ENCODE measurements at places on chromosomes 13 and 19. TPM values are rescaled to one million over a fixed set of nuclear protein-coding genes. Genes with fewer than 3 reads are reported as not detected.

The COX6B1 gene
- total RNA-seq = 320 TPM

DNA sequence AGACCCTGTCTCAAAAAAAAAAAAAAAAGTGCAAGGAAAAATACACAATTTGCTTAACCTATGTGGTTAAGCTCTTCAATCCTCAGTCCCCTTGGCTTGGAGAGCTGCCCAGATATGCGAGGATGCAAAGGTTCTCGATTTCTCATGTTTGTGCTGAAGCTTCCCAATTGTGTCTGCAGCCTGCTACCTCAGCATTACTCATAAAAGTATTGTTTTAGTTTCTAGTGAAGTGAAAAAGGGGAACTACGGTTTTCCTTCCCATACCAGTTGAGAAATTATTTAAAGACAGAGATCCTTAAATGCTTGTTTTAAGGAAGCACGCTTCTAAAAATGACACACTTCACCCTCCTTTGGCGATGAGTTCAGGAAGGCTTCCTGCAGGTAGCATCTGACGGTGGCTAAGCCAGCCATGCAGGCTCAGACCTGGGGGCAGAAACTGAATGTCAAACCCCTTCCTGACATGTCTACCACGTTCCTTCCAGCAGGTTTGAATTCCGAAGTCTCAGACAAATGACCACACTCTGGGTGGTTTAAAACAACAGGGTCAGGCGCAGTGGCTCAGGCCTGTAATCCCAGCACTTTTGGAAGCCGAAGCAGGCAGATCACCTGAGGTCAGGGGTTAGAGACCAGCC, 47.9 kb downstream of the RUBCNL start:
- H3K36me3 ChIP-seq = no peaks in the 10 kb centered on the region
- H3K27me3 ChIP-seq = no peaks in the 10 kb centered on the region
- no peak overlapping the region for H3K4me3 ChIP-seq
- DNase-seq = no peak
- no peaks in the 10 kb centered on the region for H3K4me1 ChIP-seq

DNA sequence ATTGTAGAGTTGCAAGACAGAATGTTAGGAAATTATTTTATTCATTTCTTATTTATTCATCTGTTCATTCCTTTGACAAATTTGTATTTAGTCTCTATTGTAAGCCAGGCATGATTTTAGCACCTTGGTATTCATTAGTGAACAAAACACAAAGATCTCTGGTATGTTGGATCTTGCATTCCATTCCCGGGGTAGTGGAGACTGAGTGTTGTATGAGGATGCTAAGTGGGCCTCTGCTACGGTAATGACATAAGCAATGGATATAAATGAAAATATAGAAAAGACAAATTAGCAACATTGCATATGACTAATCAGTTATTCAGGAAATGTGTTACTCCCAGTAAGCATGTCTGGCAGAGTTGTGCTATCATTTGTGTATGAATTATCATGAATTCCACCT, 449.3 kb downstream of the PCDH17 start:
- no peak overlapping the region for H3K27ac ChIP-seq
- H3K27me3 ChIP-seq = no peaks in the 10 kb centered on the region
- no peak for DNase-seq
- no peak overlapping the region for H3K4me3 ChIP-seq

- H3K27me3 ChIP-seq = no peaks in the 10 kb centered on the region
- DNase-seq = no peak
- H3K4me1 ChIP-seq = no peaks in the 10 kb centered on the region
- H3K27ac ChIP-seq = no peak overlapping the region
Measured at GRCh38 chr13:45823583-45823982, 28.0 kb downstream of the SIAH3 start.

DNA sequence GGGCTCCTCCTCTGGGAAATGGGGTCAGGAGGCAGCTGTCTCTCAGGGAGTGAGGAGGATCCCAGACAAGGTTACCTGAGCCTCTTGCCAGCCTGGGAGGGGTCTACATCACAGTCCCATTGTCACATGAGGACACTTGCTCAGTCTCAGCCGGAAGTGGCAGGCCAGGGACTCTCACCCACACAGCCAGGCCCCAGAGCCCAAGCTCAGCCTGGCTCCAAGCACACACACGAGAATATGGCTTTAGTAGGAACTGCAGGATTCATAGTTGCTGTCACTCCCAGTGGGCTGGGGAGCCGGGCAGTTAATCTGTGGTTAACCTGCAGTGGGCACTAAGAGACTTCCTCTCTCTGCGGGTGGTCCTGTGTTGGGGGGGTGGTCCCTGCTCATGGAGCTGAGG, 15.8 kb upstream of the RELB start:
- H3K27me3 ChIP-seq = no peaks in the 10 kb centered on the region
- H3K27ac ChIP-seq = no peak overlapping the region
- no peaks in the 10 kb centered on the region for H3K36me3 ChIP-seq
- H3K4me1 ChIP-seq = no peaks in the 10 kb centered on the region
- no peak for DNase-seq

DNA sequence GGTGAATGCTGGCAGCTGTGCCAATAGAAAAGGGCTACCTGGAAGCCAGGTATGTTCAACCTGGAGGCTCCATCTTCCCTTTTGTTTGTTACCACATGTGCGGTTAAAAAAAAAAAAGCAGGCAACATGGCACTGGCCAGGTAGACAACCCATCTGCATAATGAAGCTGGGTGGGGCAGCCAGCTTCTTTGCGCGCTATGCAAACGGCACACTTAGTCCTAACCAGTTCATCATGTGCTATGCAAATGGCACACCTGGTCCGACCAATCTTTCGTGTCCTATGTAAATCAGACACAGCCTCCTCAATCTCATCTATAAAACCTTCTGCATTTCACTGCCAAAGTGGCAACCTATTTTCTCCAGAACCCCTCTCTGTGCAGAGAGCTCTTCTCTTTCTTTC, 11.3 kb upstream of the IGSF23 start:
- H3K36me3 ChIP-seq = no peaks in the 10 kb centered on the region
- no peaks in the 10 kb centered on the region for H3K4me1 ChIP-seq
- H3K4me3 ChIP-seq = no peak overlapping the region
- DNase-seq = no peak

The NFIC gene
- total RNA-seq = 73.1 TPM

The IGFLR1 gene
- total RNA-seq = 14.1 TPM

GRCh38 chr19:50325310-50326100, 3.7 kb downstream of the KCNC3 start:
- H3K27ac ChIP-seq = no peak overlapping the region
- peaks cover 3% of the 10 kb centered on the region for H3K4me1 ChIP-seq
- H3K4me3 ChIP-seq = no peak overlapping the region
- no peak for DNase-seq
- peaks cover 17% of the 10 kb centered on the region for H3K27me3 ChIP-seq

The SYT3 gene
- 0.33 TPM for total RNA-seq

GRCh38 chr13:59300355-59301173, 863.2 kb downstream of the DIAPH3 start:
- DNase-seq = no peak
- H3K27ac ChIP-seq = no peak overlapping the region
- H3K4me1 ChIP-seq = no peaks in the 10 kb centered on the region
- H3K27me3 ChIP-seq = no peaks in the 10 kb centered on the region
- H3K36me3 ChIP-seq = no peaks in the 10 kb centered on the region
- H3K4me3 ChIP-seq = no peak overlapping the region

DNA sequence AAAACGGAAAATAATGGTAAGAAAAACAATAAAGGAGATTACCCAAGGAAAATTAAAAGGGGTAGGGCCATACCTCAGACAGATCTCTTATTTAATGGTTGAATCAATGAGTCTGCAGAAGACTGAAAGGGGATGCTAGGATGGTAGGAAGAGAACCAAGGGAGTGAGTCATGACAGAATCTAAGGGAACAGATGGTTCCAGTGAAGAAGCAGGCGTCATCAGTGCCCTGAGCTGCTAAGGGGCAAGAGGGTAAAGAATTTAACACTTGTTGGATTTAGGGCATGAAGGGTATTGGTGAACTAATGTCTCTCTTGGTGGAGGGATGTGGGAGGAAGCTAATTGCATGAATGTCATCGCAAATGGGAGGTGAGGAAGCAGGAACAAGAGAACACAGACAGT, 329.2 kb upstream of the TSHZ3 start:
- DNase-seq = no peak
- H3K27me3 ChIP-seq = no peaks in the 10 kb centered on the region
- no peak overlapping the region for H3K27ac ChIP-seq
- H3K36me3 ChIP-seq = no peaks in the 10 kb centered on the region

- no peaks in the 10 kb centered on the region for H3K36me3 ChIP-seq
- no peak overlapping the region for H3K27ac ChIP-seq
- DNase-seq = no peak
- no peak overlapping the region for H3K4me3 ChIP-seq
Measured at GRCh38 chr13:33483471-33483870, 197.9 kb upstream of the STARD13 start.

DNA sequence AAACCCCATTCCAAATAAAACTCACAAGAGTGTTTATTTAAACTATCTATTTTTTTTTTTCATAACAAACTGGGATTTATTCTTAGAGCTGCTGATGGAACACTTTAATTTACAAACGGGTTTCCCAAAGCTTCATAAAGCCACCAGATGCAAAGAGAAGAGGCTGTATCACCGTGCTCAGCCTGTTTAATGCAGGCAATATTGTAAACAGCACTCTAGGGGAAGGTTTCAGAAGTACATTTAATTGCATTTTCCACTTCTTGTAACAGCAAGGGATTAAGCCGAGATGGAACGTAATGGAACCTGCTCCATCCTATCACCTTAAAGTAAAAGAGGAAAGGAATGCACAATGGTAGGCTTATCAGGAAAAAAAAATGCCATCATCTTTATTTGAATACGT, 550.6 kb upstream of the ARGLU1 start:
- no peak for DNase-seq
- H3K27me3 ChIP-seq = no peaks in the 10 kb centered on the region
- H3K27ac ChIP-seq = no peak overlapping the region
- H3K36me3 ChIP-seq = no peaks in the 10 kb centered on the region

DNA sequence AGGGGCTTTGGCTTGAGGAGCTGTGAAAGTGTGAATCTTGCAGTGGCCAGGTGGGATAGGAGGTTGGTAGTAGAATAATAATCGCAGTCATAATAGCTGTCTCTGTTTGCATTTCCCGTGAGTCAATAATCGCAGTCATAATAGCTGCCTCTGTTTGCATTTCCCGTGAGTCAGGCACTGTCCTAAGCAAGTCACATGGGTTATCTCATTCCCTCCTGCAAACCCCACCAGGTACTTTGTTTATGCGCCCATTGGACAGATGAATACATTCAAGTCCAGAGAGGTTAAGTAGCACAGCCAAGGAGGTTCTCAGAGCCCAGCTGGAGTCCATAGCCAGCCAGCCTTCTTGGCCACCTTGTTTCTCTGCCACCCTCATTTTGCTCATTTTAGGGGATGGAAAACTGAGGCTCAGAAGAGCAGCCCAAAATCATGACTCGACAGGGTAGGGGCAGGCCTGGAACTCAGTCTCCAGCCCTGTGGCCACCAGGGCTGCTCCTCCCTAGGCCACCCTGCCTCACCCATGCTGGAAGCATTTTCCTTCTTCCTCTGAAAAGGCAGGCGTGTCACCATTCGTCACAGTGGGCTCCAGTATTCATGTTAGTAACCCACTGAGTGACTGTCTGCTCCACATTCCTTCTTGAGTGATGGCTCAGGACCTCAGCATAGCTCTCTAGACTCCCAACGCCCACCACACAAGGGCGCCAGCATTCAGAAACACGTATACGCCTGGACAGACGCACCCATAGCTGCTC, 206.2 kb downstream of the URI1 start:
- H3K36me3 ChIP-seq = no peaks in the 10 kb centered on the region
- no peak overlapping the region for H3K27ac ChIP-seq
- no peaks in the 10 kb centered on the region for H3K4me1 ChIP-seq
- no peak overlapping the region for H3K4me3 ChIP-seq

The OSCAR gene
- 2.4 TPM for total RNA-seq

DNA sequence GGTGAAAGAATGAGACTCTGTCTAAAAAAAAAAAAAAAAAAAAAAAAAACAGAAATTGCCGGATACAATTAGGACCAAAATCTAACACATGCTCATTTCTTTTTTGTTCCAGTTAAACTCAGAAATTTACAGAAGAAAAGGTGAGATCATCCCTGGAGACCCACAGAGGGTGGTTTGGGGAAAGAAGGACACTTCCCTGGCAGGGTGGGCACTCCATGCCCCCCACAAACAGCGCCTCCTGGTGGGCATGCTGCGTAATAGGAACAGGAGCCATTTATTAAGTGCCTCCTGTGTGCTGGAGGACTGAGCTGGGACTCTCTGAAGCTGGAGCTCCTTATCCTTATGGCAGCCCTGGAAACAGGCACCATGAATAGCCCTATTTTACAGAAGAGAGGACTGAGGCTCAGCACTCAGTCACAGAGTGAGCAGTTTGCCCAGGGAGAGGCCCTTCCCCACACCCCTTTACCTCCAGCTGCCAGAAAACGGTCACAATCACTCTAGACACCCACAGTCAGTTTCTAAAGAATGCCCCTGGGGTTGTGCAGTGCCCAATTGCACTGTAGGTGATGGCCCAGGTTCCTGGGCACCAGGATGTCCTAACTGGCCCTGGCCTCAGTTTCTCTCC, 10.1 kb downstream of the C19orf38 start:
- no peaks in the 10 kb centered on the region for H3K27me3 ChIP-seq
- DNase-seq = no peak
- no peaks in the 10 kb centered on the region for H3K4me1 ChIP-seq
- no peak overlapping the region for H3K27ac ChIP-seq

DNA sequence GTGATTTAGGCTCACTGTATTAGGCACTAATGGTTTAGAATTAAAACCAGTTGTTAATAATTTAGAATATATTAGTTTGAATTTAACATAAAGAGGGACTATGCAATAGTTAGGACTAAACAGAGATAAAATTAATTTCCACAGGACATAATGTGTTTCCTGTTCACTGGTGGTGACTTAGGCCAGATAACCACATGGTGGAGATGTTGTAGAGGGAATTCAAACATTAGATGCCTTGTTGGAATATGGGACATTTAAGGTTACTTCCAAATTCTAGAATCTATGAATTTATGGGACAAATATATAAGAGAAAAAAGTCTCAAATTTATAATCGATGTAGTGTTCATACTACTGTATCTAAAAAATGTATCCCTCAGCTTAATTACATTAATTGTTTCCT, 615.5 kb upstream of the KLHL1 start:
- no peaks in the 10 kb centered on the region for H3K4me1 ChIP-seq
- no peak overlapping the region for H3K27ac ChIP-seq
- H3K27me3 ChIP-seq = no peaks in the 10 kb centered on the region
- no peak for DNase-seq

DNA sequence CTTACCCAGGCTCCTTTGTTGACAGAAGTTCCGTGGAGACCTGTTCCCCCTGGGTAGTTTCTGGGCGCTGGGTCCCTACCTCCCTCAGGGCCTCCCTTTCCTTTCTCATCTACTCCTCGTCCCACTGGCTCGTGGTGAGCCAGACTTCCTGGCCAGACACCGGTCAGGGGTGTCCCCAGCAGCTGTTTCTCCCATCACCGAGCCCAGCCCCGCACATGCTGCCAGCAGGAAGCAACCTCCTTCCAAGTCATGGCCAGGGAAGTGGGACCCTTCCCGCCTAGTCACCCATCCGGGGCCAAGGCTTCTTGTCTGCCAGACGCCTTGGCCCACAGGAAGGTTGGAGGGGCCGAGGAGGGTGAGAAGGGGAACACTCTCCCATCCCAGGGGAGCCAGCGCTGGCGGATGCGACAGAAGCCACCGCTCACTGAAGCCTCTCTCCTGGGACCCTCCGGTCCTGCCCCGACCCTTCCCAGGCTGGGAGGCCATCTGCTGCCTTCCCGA, 5.7 kb downstream of the PAK4 start:
- no peaks in the 10 kb centered on the region for H3K36me3 ChIP-seq
- H3K27ac ChIP-seq = peak overlapping the region; percentile 90
- peak; percentile 77 for DNase-seq
- peaks cover 25% of the 10 kb centered on the region for H3K4me1 ChIP-seq
- H3K4me3 ChIP-seq = no peak overlapping the region

Data from breast epithelium (tissue), 4 donors.